ENCODE measurements at places on chromosomes 7 and 10. TPM values are rescaled to one million over a fixed set of nuclear protein-coding genes. Genes with fewer than 3 reads are reported as not detected.

The BAMBI gene
- total RNA-seq: 92.7 TPM

The C10orf62 gene
- total RNA-seq: 0.67 TPM

The AZGP1 gene
- total RNA-seq: 11.3 TPM

The TCAF2 gene
- 0.19 TPM for total RNA-seq

The PPP1R17 gene
- not detected for total RNA-seq

The GJD4 gene
- total RNA-seq: not detected

The ZNF853 gene
- 25.2 TPM for total RNA-seq

The HYAL4 gene
- 0.28 TPM for total RNA-seq

The HDAC9 gene
- total RNA-seq: 28.0 TPM

The HOGA1 gene
- 25.6 TPM for total RNA-seq

The CYP2C8 gene
- total RNA-seq: not detected

The ITGB8 gene
- 4.9 TPM for total RNA-seq

The TDRD1 gene
- 1.1 TPM for total RNA-seq

The SLC26A3 gene
- not detected for total RNA-seq

The SRRM3 gene
- 27.1 TPM for total RNA-seq

The SSMEM1 gene
- total RNA-seq: not detected

The MRLN gene
- not detected for total RNA-seq

The DRGX gene
- total RNA-seq: not detected

The MBLAC1 gene
- total RNA-seq: 6.1 TPM

The NME8 gene
- not detected for total RNA-seq

The UCMA gene
- total RNA-seq: not detected

The BEND7 gene
- 11.5 TPM for total RNA-seq

The ITIH5 gene
- total RNA-seq: 3.1 TPM

The ZCWPW1 gene
- total RNA-seq: 8.5 TPM

The PRKAR2B gene
- 30.1 TPM for total RNA-seq

The COL26A1 gene
- total RNA-seq: not detected

Data from right atrium auricular region (tissue), 2 donors.